ENCODE measurements at places on chromosomes 7 and 10.

- DNase-seq: peak; percentile 99
Measured at GRCh38 chr7:73683056-73683787, at the start of the genes BUD23 and DNAJC30. Gene BUD23 (plus strand): TSS chr7:73683597. CDS start chr7:73683626, 29 bp downstream. Gene DNAJC30 (minus strand): TSS chr7:73683453. CDS start chr7:73683423, 30 bp downstream.

GRCh38 chr7:26723129-26723528 is 141.3 kb downstream of the SKAP2 start:
- DNase-seq: no peak

- DNase-seq: no peak
Measured at GRCh38 chr7:107982918-107983389, 20.0 kb downstream of the LAMB1 start.

- no peak for DNase-seq
Measured at GRCh38 chr10:116256752-116257259, 16.2 kb downstream of the GFRA1 start.

DNA sequence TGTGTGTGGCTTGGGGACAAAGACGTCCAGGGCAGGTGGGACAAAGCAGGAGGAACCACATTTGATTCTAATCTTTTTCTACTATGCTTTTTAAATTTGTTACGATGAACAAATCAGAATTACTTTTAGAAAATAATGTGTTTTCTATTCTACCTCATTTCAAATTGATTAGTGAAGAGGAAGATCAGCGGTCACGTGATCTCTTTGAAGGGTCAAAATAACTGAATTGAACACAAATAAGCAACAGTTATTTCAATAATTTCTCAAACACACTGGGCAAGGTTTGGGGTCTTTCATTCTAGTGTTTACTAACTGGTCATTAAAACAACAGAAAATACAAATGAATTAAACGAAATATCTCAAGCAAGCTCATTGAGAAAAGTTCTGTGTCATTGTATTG is 773.0 kb upstream of the IGFBP3 start:
- DNase-seq: no peak

DNA sequence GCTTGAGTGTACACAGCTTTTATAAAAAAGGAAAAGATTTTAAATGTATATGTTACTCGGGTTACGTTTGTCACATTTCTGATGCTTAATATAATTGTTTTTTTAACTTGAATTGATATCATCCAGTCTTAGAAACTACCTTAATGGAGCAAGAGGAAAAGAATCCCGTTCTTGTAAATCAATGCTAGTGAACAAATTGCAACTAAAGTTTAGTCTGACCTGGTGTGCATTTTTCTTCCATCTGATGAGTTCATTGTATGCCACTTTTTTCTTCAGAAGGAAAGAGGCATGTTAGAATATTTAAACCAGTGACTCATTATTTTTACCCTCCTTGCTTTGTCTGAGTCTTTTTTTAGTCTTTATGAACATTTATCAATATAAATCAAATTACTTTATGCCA is 34.7 kb downstream of the NET1 start:
- DNase-seq: peak; percentile 29

GRCh38 chr7:4040109-4040928 is 641.8 kb upstream of the FOXK1 start:
- no peak for DNase-seq

GRCh38 chr10:51656503-51656902 is 42.9 kb downstream of the CSTF2T start:
- DNase-seq: no peak

- DNase-seq: peak; percentile 95
Measured at GRCh38 chr10:24255115-24255880, 46.4 kb downstream of the KIAA1217 start.

GRCh38 chr10:97016728-97017473 is 168.9 kb downstream of the SLIT1 start:
- no peak for DNase-seq

DNA sequence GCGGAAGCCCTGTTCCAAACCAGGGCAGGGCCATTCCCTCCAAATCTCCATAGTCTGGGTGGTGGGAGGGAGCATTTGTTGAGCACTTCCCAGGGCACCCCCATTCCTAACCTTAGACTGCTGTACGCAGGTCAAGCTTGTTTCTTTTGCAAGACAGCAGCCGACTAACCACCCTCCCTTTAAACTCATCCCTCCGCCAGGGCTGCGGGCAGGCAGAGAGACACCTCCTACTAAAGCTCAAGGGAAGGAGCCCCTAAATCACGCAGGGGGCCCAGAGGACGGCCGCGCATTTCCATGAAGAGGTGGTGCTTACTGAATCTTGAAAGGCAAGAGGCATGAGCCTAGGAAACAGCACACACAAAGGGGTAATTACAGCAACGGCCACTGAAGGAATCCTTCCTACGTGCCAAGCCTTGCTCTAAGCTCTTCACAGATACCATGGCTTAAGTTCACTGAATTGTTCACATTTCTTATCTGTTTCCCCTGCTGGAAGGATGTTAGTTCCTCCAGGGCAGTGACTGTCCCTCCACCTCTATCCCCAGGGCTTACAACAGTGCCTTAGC is 90.0 kb downstream of the PROSER2 start:
- no peak for DNase-seq

All from epithelial cell of esophagus (primary cell).